ENCODE measurements at places on chromosomes 5 and 9.
A peak's percentile ranks its signal among the peaks of the same experiment; 100 is the strongest.

GRCh38 chr5:173025651-173026050 is 30.5 kb upstream of the CREBRF start:
- DNase-seq: no peak

DNA sequence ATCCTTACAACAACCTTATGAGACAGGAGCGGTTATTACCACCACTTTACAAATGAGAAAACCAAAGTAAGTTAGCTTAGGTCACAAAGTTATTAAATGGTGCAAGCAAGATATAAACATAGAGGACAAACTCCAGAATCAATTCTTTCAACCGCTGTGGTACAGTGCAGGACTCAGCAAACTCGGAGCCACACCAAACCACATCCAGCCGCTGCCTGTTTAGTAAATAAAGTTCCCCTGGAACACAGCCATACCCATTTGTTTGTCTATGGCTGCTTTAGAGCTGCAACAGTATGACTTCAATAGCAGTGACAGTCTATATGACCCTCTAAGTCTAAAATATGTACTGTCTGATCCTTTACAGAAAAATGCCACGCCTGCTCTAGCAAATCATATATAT is 1567.2 kb upstream of the WWC1 start:
- no peak for DNase-seq

DNA sequence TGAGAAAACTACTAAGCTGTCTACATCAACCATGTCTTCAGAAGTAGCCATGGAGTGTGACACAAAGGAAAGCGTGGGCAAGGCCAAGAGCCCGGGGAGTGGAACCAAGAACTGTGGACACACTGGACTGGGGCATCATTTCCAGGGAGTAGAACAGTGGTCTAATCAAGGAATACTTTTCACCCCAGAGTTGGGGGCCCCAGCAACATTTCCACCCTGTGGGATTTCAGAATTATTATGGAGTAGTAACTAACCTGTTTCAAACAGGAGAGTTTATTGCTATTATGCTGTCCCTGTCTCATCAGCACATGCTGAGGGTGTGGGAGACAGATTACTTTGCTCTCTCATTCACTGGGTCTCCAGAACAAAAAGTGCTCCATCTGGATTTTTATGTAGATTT is 58.0 kb upstream of the FSTL4 start:
- DNase-seq: no peak

GRCh38 chr5:95923918-95924544 is 37.6 kb downstream of the ELL2 start:
- DNase-seq: no peak

DNA sequence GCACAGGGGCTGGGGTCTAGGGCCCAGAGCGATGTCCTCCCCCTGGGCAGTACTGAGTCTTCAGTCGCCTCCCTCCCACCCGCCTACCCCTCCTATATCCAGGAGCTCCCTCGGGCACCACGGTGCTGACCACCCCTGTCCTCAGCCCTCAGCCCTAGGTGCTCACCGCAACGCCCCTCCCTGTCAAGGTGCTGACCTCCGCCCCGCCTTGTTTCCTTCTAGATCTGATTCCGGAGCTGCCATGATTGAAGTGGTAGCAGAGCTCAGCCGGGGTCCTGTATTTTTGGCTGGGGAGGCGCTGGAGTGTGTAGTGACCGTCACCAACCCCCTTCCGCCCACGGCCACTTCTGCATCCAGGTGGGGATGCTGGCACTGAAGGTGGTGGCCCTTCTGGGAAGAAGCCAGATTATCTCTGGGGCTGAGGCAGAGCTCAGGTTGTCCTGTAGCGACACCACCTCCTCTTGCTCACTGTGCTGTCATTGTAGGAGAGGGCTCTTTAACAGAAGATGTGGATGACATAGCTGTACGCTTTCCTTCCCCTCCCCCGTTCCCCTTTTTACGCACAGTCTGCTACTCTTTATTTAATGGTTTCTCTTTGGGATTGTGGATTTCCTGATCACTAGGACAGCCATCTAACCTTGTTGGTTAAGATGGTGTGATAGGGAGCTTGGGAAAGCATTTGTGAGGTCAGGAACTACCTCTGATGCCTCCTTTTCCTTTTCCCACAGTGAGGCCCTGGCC is 598 bp downstream of the RGP1 start:
- DNase-seq: no peak

DNA sequence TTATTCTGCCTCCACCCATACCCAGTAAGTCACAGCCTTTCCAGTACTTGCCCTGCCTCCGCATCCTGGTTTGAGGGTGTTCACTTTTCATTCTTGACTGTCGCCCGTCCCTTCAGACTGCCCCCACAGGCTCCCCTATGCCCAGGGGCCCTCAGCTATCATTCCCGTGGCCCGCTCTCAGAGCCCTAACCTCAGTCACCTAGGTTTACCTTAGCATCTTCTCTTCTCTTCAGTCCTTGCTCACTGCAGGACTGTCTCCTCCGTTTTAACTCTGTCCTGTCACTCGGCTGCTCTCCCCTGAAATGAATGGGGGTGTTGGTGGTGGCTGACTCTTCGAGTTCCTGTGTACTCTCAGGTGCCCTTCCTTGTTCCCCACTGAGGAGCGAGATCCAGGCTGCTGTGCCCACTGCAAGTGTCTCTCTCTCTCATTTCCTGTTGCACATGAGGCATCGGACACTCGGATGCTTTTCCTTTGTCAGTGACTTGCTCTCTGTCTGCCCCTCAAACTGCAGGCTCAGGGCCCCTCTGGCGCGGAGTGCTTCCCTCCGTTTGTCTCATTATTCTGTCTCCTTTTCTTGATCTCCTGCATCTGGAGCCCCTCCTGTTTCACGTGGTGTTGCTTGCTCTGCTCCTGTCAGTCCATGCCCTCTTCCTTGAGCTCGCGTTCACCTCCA is 89.8 kb downstream of the CACNA1B start:
- no peak for DNase-seq

- DNase-seq: no peak
These were observed 44.6 kb downstream of the POC5 start for GRCh38 chr5:75672616-75673015.

GRCh38 chr9:92295827-92296258 is 2.3 kb upstream of the IARS1 start:
- no peak for DNase-seq

- DNase-seq: no peak
These were observed 93.1 kb downstream of the NXNL2 start for GRCh38 chr9:88628114-88628513.

DNA sequence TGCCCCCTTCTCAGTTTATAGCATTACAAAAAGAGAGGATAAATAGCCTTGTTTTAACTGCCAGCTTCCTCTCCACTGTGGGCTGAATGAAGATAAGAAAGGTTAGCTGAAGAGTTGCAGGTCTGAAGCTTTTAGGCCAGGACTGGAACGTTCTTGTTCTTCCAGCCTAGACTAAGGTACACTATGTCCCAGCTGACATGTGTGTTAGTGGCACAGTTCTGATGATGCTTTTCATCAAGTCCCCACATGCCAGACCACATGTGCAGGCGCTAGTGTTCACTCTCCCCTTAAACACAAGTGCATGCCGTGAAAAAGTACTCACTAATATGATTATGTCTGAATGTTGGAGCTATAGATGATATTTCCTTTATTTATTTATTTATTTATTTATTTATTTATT is 40.7 kb downstream of the STXBP1 start:
- DNase-seq: no peak

GRCh38 chr9:114653556-114654159 is 3.9 kb downstream of the TEX53 start:
- peak; percentile 63 for DNase-seq

- DNase-seq: no peak
These were observed 10.4 kb upstream of the AFAP1L1 start for GRCh38 chr5:149261246-149261645.

GRCh38 chr5:102782217-102782872 is 27.2 kb downstream of the PAM start:
- no peak for DNase-seq

DNA sequence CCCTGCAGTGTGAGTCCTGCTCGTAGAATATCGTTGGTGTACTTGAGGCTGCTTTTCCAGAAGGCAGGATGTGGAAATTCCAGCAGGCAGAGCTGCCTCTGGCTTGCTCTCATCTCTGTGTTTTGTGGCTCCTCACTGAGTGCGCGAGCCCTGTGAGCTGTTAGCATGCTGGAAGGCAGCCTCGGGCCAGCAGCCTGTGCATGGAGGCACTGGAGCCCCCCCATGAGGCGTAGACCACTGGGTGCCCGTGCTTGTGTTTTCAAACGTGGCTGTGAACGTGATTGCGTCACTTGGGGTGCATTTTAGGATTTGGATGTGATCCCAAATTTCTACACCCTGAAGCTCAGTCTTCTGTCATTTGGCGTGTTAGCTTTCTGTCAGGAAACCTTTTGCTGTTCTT is 3.2 kb downstream of the WDR5 start:
- no peak for DNase-seq

DNA sequence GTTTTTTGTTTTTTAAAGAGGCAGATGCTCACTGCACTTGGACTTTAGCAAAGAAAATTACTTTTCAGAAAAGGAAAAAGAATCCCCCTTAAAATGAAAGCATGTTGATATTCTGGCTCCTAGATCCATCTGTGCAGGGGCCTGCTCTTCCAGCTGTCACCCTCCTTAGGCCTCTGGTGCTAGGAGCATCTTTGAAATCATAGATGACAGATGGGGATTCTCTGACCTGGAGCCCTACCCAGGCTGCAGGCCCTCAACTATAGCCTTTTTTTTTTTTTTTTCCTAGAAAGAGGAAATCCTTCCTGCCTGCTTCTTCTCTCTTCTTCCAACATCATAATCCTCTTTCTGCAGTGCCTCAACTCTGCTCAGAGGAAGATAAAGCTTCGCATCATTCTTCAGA is 16.3 kb upstream of the DCP2 start:
- no peak for DNase-seq

DNA sequence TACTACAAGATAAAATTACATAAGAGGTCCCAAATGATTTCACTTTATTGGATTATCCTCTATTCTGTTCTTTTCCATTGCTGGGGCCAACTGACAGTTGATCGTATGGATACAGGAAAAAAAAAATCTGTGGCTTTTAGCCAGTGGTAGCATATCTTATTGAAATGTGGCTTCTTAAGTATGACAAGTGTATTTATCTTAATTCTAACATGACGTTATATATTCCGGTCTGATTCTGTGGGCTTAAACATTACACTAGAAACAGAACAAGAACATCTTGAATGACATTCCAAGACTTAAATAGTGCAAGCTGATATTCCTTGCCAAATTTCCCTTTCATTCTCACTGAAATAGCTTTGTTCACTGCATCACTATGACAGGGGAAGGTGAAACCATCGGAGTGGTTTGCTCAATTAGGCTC is 117.9 kb downstream of the INSYN2B start:
- no peak for DNase-seq

DNA sequence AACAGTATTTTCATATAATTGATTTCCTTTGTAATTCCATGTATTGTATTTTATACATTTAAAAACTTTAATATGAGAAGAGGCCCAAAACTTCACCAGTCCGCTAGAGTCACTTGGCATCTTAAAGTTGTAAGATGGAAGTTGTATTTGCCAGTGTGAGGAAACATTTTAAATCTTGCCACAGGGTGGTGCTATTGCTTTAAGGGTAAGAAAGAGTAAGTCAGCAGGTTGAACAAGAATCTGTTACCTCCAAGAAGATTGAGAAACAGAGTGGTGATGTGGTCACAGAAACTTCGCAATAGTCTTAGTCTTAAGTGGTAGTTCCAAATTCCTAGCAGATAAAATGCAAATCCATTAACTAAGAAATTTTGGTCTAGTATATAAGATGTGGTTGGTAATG is 39.8 kb upstream of the RANBP6 start:
- DNase-seq: no peak

GRCh38 chr9:2679011-2679410 is 38.3 kb upstream of the KCNV2 start:
- no peak for DNase-seq

- DNase-seq: no peak
These were observed 687.0 kb downstream of the CETN3 start for GRCh38 chr5:89722538-89722937.

- no peak for DNase-seq
These were observed 64.2 kb upstream of the OLFM1 start for GRCh38 chr9:135023088-135023785.

DNA sequence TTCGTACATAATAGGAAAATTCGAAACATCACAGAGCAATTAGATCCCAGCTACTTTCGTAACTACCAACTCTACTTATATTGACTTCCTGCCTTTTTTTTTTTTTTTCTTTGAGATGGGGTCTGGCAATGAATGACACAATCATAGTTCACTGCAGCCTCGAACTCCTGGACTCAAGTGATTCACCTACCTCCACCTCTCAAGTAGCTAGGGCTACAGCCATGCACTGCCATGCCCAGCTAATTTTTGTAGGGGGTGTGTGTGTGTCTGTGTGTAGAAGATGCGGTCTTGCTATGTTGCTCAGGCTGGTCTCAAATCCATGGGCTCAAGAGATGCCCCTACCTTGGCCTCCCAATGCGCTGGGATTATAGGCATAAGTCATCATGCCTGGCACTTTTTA is 5.8 kb upstream of the PAIP2 start:
- DNase-seq: no peak

DNA sequence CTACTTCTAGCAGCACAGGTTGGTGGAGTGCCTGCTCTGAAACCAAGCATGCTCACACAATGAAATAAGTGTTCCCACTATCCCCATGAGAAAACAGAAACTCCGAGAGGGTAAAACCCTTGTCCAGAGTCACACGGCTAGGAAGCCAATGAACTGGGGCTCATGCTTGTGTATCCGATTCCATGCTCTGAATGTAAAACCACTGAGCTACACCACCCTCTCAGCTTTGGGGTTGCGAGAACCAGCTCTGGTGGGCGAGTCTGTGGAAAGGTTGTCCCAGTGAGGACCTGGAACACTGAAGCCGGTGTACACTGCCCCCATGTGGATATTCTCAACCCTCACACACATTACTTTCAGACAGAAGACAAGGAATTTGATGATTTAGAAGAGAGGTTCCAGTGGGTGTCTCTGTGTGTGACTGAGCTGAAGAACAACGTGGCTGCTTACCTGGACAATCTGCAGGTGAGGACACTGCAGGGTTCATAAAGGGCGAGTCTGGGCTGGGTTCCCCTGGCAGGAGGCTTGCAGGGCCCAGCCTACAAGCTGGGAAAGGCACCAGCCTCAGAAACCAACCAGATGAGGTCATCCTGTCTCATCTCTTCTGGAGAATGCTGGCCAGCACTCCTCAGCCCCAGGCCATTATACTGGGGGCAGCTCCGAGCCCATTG is 37.4 kb downstream of the ARHGEF37 start:
- no peak for DNase-seq

- DNase-seq: no peak
These were observed 207.1 kb downstream of the DCP2 start for GRCh38 chr5:113183694-113184093.

GRCh38 chr5:75558981-75559632 is 47.4 kb downstream of the POLK start:
- no peak for DNase-seq

DNA sequence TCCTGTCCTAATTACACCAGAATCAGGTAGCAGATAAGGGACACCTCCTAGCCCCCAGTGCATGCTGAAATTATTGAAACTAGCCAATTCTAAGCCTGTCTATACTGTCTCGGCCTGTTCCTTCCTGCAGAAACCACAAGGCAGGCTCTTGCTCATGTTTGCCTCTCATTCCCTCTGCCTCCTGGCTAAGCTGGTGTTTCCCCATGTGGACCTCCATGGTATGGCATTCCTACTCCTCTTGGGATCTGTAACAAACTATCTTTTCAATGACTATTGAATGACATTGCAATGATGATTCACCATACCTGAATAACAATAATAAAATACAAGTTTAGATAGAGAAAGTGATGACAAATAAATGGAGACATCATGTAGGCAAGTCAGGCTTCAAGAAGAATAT is 35.6 kb upstream of the ADAMTS16 start:
- no peak for DNase-seq
